ENCODE measurements at places on chromosomes 1 and 21.

DNA sequence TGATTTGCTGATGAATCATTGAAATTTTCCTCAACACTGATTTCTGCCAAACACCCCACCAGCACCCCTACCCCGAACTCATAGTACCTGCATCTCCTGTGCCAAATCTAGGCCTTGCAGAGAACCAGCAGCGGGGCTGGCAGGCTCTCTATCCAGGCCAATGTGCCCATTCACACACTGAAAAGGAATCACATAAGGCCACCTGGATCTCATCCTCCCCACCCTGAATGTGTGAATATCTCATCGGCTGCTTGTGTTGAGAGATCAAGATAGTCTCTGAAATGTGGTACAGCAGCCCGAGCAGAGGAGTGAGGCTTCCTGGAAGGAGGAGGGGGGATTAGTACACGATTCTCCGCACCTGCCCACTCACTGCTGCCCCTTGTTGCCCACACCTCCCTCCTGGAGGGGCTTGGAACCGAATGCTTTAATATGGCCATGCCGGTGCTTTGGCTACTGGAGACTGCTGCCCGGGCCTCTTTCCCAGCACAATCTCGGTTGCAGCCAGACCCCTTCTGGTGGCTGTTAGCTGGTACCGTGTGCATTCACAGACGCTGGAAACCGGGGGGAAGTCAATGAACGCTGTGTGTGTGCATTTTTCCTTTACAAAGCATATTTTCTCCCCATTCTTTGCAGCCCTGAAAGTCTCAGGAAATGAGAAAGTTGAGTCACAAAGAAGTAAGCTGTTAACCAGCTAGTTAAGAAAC lies 619.5 kb downstream of the MATN1 start:
- DNase-seq = no peak
- H3K27ac ChIP-seq = no peak overlapping the region
- H3K36me3 ChIP-seq = no peaks in the 10 kb centered on the region
- H3K4me3 ChIP-seq = no peak overlapping the region
- no peaks in the 10 kb centered on the region for H3K4me1 ChIP-seq
- no peaks in the 10 kb centered on the region for H3K27me3 ChIP-seq

DNA sequence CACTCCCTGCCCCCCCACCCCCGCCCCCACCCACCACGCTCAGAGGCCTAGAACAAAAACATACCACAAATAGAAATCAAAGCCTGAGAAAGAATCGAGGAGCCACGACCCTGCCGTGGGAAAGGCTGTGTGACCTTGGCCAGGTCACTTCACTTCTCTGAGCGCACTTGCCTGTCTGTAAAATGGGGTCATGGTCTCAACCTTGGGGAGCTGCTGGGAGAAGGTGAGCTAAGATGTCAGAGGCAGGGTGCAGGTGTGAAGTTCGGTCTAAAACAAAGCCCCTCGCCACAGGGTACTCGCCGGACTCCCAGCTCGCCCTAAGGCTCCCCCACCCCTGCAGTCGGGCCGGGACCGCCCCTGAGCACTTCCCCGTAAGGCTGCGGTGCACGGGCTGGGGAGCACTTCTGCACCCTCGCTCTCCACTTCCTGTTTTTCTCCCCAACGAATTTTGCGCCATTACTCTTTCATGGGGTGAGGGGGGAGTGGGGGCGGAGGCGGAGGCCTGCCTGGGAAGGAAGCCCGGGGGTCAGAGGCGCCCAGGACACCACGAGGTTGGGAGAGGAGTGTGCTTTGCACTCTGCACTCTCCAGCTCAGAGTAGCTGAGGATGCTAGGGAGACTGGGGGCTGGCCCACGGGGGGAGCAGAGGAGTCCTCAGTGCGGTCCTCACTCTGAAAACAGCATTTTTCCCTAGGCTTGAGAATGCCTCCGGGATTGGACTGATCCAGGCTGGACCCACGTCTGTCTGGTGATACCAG lies 21.9 kb upstream of the PIK3CD start:
- peak; percentile 85 for DNase-seq
- H3K36me3 ChIP-seq = no peaks in the 10 kb centered on the region
- no peaks in the 10 kb centered on the region for H3K4me1 ChIP-seq
- H3K4me3 ChIP-seq = no peak overlapping the region
- no peak overlapping the region for H3K27ac ChIP-seq

DNA sequence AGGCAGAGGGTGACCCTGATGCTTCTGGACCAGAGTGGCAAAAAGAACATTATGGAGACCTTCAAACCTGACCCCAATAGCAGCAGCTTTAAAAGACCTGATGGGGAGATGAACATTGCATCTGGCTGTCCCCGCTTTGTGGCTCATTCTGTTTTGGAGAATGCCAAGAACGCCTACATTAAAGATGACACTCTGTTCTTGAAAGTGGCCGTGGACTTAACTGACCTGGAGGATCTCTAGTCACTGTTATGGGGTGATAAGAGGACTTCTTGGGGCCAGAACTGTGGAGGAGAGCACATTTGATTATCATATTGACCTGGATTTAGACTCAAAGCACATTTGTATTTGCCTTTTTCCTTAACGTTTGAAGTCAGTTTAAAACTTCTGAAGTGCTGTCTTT lies 45.8 kb downstream of the TRAF5 start:
- no peaks in the 10 kb centered on the region for H3K4me1 ChIP-seq
- H3K36me3 ChIP-seq = peaks cover 3% of the 10 kb centered on the region
- DNase-seq = no peak
- H3K4me3 ChIP-seq = no peak overlapping the region

DNA sequence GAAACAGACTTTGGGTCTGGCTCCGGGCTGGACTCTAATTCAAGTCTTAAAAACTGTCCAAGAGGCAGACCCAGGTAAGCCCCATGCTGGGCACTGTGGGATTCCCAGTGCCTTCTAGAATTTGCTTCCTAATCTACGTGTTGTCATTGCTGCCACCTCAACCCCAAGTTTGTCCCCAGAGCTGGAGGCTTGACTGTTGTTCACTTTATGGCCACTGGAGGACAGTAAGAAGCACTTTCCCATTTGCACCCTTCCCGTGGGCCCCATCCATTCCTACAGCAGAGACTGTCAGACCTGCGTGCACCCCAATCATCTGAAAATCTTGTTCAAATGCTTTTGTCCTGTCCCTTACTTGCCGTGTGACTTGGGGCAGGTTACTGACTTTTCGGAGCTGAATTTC lies 29.4 kb upstream of the VASH2 start:
- H3K4me3 ChIP-seq = no peak overlapping the region
- H3K4me1 ChIP-seq = no peaks in the 10 kb centered on the region
- no peak for DNase-seq
- H3K27me3 ChIP-seq = no peaks in the 10 kb centered on the region
- H3K27ac ChIP-seq = no peak overlapping the region

DNA sequence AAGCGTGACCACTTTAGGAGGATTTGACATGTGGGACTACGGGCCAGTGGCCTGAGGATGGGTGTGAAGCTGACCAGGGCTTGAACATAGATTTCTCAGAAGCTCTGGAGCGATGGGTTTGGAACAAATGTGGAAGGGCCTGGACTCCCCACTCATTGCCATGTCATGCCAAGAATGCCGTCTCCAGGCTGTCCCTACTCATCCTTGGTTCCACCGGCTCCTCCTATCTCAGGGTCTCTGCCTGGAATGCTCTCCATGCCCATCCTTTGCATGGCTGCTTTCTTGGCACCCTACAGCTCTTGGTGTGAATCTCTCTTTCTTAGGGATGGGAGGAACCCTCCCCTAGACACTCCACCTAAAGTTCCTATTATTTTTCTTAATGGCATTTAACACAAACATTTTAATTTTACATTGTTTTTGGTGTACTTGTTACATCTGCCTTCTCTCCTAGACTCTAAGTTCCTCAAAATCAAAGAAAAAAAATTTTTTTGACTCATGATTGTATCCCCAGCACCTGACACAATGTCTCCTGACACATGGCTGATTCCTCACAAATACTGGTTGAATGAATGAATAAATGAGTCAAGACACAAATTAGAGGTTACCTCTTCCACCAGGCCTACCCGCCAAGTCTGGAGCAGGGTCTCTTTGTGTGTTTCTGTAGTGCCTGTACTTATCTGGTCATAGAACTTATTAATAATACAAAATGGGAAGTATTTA lies 114.5 kb downstream of the OMA1 start:
- H3K36me3 ChIP-seq = no peaks in the 10 kb centered on the region
- H3K4me1 ChIP-seq = no peaks in the 10 kb centered on the region
